SW 1271 (cell line): ENCODE measurements at places on chromosomes 4 and X.

- no peak for DNase-seq
Observed at GRCh38 chrX:110294087-110294486, 23.8 kb downstream of the AMMECR1 start.

GRCh38 chrX:9071031-9071650 lies 37.2 kb upstream of the FAM9B start:
- no peak for DNase-seq

DNA sequence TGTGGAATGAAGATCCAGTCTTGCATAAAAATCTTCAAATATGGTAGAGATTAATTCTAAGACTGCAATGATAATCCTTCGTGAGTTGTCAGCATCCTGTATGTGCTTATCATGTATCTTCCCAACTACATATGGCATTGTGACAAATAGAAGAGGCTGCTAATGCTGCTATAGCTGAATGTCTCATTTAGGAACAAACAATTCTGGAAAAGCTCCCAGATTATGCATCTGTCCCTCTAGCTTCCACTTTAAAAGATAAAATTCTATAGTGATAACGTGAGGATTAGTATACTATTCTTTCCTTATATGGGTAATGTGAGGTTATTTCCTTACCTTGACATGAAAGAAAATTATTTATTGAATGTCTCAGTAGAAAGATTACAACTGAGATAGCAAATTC lies 930.9 kb downstream of the DMD start:
- DNase-seq = no peak

DNA sequence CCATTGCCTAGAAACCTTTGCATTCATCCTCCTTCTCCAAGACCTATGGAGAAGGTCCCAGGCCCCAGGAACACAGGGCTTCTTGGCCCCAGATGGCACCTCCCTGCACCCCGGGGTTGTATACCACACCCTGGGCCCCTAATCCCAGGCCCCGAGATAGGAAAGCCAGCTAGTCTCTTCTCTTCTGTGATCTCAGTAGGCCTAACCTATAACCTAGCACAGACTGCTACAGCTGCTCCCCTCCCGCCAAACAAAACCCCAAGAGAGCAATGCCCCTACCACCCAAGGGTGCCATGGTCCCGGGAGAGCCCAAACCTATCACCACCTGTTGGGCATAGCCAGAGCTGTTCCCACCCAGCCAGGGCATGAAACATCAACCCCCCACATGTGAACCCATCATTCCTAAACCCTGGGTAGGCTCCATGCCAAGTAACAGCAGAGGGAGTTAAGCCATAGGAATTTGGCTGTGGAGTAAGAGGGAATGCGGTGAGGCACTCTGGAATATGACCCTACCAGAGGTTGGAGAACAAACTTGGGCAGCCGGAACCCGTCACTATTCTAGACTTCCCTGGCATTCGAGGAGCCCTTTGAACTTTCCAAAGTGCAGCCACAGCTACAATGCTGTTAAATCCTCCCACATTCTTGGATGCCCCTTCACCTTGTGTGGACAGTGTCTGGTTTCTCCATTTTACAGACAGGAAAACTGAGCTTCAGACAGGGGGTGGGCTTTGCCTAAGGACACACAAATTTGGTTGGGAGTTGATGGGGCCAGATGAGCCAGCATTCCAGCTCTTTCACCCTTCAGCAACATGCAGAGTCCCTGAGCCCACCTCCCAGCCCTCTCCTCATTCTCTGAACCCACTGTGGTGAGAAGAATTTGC lies 10.9 kb upstream of the SASH3 start:
- no peak for DNase-seq

DNA sequence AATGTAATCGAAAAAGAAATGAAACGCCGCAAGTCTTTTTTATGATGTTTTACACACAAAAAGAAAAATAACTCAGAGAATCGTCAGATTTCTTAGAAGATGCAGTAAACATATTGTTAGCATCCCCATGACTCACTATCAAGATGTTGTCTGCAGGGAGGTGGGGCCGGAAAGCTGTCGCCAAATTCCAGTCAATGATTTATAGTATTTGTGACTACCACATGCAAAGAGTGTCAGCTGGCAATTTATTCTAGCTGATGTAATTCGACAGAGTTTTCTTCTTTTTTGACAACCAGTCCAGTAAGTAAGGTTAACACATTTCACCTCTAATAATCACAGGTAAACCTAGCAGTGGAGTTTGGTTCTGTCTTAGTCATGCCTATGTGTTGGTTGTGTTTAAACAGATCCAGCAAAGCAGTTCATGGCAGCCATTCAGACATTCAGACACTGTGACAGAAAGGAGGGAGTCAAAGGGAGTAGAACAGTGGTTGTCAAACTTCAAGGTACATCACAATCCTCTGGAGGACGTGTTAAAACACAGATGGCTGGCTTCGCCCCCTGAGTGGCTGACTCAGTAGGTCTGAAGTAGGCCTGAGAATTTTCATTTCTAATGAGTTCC lies 19.8 kb upstream of the PPP1R2C start:
- DNase-seq = no peak

- DNase-seq = no peak
Observed at GRCh38 chr4:152896811-152897210, 39.3 kb upstream of the FHDC1 start.

DNA sequence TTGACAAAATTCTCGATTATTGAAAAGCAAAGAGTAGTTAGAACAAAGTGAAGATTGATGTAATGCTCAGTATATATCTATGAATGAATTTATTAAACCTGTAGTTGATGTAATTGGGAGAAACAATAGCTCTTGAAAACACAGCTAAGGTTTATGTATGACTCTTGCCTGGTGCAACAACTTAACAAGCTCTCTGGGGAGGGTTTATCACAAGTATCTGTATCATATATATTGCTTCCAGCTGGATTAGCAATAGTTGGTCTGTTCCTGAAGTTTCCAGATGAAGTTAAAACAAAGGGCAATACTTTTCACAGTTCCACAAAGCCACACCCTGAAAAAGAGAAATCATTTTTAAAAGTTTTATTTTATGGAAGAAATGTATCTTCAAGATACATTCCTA lies 91.4 kb downstream of the ARSJ start:
- no peak for DNase-seq

DNA sequence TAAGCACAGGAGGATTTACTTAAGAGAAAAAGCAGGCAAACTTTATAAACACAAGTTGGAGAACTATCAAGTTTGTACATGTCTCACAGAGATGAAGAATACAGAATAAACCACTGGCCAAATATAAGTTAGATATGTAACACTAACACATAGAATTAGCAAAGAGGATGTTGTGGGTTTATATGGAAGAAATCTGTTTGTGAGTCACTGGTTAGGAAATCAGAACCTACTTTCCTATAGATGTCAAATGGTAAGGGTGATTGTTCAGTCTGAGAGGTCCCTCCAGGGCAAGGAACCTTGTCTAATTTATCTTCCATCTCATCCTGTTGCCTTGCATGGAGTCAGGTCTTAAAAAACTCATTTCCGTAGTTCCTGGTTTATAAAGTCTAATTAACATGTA lies 14.8 kb upstream of the ART3 start:
- no peak for DNase-seq

GRCh38 chrX:130981836-130982235 lies 76.3 kb upstream of the ARHGAP36 start:
- DNase-seq = no peak

GRCh38 chrX:108399418-108400165 lies 38.6 kb downstream of the COL4A6 start:
- no peak for DNase-seq

DNA sequence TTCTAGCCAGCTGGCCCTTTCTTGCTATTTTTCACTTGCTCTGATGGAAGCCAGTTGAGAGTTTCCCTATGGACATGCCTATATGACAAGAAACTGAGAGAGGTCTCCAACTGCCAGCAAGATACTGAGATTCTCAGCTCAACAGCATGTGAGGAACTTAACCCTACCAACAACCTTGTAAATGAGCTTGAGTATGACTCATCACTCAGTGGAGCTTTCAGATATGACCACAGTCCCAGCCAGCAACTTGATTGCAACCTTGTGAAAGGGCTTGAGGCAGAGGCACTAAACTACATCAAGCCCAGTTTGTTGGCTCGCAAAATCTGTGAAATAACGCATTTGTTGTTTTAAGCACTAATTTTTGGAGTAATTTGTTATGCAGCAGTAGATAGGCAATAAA lies 175.8 kb downstream of the COMMD8 start:
- DNase-seq = no peak

DNA sequence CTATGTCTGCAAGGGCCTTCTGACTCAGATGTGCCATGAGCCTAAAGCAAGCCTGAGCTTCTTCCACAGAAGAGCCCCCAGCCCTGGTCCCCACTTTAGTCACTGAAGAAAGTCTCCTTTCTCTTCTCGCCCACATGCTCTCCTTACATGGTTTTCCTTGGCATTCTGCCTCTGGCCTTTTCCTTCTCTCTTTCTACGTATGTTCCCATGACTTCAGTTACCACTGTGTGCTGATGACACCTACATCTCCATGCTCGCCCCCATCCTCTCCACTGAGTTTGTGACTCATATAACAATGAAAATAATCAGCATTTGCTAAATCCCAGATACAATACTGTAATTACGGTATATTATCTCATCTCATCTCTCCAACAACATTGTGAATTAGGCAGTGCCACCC lies 149.3 kb downstream of the AMMECR1 start:
- DNase-seq = no peak

DNA sequence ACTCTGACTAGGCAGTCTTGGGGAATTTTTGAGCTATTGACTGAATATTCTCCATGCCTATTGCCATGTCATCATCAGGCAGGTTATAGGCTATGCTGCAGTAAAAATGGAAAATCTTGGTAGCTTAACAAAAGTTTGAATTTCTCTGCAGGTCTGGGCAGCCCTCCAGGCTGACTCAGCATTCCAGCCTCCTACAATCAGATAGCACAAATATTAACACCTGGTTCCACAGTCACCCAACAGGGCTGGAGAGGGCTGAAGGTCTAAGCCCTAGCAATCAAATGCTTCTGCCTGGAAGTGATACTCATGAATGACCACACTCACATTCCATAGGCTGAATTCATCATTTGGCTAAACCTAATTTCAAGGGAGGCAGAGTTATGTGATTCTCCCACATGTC lies 9.6 kb upstream of the PPP3CA start:
- DNase-seq = peak; percentile 75

- no peak for DNase-seq
Observed at GRCh38 chr4:35697210-35697736, 547.0 kb downstream of the ARAP2 start.

GRCh38 chr4:70895405-70895804 lies 6.8 kb upstream of the MOB1B start:
- no peak for DNase-seq

DNA sequence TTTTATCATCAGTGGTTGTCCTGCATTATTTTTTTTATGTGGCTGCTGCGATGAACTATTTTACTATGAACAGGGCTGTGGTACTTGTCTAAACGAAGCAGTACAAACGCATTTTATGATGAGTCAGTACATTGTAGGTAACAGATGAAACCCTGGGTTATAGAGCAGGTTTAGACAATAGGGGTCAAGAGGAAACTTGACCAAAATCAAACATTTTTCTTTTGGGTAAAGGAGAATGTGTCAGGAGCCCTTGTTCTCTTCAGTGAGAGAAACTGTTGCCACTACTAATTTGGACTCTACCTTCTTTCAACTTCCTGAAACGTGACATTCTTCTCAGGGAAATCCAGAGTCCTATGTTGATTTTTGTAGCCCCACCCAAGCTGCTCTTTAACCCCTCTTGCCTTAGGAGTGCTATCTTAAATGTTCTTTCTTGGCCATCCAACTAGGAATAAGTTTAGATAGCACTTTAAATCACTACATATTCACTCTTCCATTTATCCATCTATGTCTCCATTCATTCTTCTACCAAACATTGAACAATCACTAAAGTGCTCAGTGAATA lies 415.8 kb upstream of the NR3C2 start:
- DNase-seq = no peak
